ENCODE measurements at places on chromosomes 7 and 10.

- H3K27me3 ChIP-seq = no peaks in the 10 kb centered on the region
- peaks cover 1% of the 10 kb centered on the region for H3K36me3 ChIP-seq
- H3K4me1 ChIP-seq = peaks cover 38% of the 10 kb centered on the region
Measured at GRCh38 chr7:102933763-102934162, 21.0 kb downstream of the LRRC17 start.

- H3K36me3 ChIP-seq = no peaks in the 10 kb centered on the region
- H3K4me3 ChIP-seq = no peak overlapping the region
- peaks cover 10% of the 10 kb centered on the region for H3K27me3 ChIP-seq
Measured at GRCh38 chr10:21092683-21093524, 195.8 kb upstream of the NEBL start.

- peaks cover 13% of the 10 kb centered on the region for H3K27me3 ChIP-seq
- H3K27ac ChIP-seq = no peak overlapping the region
- no peaks in the 10 kb centered on the region for H3K36me3 ChIP-seq
- no peak for DNase-seq
- H3K4me1 ChIP-seq = peaks cover 24% of the 10 kb centered on the region
- H3K4me3 ChIP-seq = no peak overlapping the region
Measured at GRCh38 chr10:75276069-75276872, 40.5 kb upstream of the COMTD1 start.

DNA sequence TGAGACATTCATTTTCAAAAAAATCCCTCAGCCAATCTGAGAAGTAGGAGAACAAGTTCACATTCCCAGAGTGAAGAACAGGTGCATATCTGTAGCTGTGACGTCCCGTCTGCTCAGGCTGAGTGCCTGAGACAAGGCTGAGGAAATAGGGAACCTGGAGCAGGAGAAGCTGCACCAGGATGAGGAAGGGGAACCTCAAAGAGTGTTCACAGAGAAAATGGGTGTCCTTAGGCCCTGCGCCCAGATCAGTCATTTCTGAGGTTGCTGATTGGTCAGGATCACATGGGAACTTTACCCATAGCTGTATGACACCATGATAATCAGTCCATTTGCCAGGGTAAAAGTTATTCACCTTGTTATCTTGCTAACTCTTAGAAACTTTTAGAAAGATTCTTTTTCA lies 34.2 kb upstream of the TARP start:
- H3K36me3 ChIP-seq = no peaks in the 10 kb centered on the region
- DNase-seq = no peak
- peaks cover 3% of the 10 kb centered on the region for H3K4me1 ChIP-seq
- no peak overlapping the region for H3K4me3 ChIP-seq

DNA sequence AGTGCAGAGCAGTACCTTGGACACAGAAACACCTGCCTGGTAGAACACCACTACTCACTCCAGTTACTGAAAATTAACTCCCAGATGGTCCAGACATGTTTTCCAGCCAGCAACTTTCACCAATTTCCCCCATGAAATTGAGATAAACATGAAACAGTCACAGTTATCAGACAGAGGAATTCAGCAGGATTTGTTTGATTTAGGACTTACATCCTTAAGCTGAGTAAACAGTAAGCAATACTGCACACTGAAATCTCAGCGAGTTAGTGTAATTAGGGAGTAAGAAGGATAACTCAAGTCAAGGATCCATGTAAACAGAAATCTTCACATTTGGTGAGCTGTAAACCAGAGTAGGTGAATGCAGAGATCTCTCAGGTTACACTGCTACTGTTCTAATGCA lies 353.5 kb downstream of the ELMO1 start:
- no peak overlapping the region for H3K4me3 ChIP-seq
- no peak overlapping the region for H3K27ac ChIP-seq
- H3K4me1 ChIP-seq = peaks cover 5% of the 10 kb centered on the region
- DNase-seq = no peak
- no peaks in the 10 kb centered on the region for H3K27me3 ChIP-seq
